ENCODE measurements at places on chromosomes 4 and X.

DNA sequence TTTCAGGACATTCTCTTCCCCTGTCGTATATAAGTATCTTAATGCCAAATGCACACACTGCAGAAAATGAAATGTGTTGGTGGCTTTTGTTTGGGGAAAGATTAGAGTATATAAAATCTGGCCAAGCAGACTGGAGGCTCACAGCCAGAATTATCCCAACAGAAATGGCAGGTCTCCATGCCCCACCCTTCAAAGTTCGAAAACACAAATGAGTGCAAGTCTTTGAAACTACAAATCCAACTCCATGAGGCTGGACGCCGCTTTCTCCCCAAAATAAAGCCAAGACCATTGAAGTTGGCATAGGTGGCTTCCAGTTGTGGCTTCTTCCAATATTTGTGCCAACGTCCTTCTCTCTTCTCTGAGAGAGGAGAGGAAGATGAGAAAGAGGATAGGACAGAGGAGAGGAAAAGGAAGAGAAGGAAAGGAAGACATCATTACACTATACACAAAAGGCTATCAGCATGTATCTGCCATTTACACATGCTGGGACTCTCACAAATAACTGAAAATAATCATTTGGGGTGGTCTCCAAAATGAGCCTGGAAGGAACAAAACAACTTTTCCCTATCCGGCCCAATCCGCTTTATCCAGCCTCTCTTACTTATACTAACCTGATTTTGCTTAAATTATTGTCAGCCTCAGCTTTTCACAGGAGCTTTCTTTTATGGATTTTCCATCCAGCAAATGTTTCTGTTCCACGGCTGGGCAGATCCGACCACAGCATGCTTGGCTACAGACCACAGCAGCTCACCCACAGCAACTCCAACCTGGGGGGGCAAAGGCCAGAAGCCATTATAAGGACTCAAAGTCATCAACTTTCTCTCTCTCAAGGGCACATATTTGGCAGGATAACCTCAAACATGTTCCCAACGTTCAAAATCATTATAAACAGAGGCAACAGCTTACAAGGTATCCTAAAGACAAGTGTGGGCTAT, 71.7 kb downstream of the APBB2 start:
- DNase-seq: peak; percentile 72

- DNase-seq: peak; percentile 34
These were observed 468.9 kb upstream of the CTSO start for GRCh38 chr4:156422576-156422975.

DNA sequence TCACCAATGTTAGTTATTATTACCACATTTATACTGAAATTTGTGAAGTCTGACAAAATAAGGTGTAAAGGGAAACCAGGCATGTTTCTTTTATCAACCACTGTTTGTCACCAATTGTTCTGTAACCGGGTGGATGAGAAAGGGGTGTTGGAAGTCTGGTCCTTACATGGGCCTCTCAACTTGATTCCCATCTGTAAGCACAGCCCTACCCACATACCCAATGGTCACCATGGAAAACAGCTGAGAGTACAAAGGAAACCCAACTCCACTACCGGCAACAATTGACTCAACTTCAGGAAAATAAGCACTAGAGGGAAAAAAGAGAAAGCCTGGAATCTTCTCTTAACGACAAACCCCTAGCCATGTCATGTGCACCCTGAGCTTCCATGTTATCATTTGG, 70.8 kb upstream of the PTCHD1 start:
- no peak for DNase-seq

GRCh38 chr4:153204728-153205648, 745 bp downstream of the TRIM2 start:
- no peak for DNase-seq

DNA sequence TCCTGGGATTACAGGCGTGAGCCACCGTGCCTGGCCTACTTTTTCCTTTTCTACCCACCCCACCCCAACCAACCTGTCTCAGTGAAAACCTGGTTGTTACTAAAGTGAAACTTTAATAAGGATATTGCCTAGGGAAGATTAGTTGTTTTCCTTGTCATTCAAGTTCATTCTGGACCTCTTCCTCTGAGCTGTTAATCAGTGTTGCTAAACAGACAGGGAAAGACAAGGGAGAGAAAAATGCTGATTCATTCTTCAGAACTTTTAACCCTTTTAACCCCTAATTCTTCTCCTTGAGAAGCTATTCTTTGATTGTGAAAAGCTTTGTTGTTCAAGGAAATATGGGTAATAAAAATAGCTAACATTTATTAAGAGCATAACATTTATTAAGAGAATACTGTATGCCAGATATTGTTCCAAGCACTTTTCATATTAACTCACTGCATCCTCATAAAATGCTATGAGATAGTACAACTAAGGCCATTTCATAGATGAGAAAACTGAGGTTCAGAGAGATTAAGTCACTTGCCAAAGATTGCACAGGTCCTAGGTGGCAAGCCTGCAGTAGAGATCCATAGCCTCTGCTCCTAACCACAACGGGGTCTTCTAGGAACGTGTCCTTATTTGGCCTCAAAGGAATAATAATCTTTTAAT, 34.8 kb downstream of the OSTC start:
- no peak for DNase-seq

- DNase-seq: peak; percentile 41
These were observed 1.1 kb downstream of the KLHL15 start for GRCh38 chrX:24025741-24026403.

GRCh38 chrX:40496728-40497127, 84.0 kb upstream of the ATP6AP2 start:
- DNase-seq: no peak

DNA sequence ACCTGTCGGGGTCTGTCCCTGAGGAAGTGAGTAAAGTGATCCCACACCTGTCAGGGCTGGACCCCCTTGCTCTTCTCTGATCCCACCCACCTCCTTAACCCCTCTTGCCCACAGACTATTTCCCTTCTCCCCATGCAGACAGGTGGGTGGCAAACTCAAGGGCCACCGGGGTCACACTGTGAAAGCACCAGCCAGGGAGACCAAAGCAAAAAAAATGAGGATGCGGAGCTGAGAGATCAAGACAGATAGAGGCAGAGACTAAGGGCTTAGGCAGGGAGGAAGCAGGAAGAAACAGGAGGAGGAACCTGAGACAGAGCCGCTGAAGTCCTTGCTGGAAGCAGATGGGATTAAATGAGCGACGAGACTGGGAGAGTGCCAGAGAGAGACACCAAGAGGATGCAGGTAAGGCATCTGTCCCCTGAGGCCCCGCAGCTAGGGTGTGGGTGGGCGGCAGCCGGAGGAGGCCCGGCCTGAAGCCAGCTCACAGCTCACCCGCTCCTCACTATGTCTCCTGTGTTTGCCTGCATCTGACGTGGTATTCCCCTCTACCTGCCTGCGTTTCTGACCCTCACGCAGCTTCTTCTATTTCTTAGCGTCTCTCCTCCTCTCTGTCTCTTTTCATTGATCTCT, 7.2 kb downstream of the TIMM17B start:
- DNase-seq: no peak

- no peak for DNase-seq
These were observed 35.5 kb upstream of the AMELX start for GRCh38 chrX:11257711-11258110.

DNA sequence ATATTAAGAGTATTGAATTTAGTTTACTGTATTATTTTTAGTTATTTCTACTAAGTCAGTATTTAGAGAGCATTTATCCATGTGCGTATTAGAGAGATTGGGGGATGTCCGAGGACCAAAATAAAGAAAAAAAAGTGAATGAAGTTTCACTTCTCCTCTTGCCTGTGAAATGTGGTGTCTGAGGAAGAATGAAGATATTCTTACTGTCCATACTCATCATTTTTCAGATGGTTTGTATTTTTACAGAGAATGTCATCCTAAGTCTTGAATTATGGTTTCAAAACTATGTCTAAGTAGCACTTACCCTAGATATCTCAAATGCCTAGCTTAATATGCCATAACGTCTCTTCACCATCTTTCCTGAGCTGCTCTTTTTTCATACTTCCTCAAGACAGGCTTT, 854.3 kb downstream of the C4orf33 start:
- no peak for DNase-seq

DNA sequence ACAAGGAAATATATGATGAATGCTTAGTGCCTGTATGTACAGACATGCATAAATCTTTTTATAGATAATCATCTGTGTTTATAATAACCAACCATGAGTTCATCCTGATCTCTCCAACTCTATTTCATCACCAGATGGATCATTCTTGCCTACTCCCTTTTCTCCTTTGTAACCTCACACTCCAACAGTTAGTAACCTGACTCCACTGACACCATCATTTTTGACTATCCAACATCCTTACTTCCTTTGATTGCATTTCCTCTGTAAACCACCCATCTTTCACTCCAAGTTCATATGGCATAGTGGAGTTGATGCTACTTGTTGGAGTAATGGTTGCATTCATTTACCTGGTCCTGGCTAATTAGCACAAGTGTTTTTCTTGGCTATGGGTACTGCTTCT, 170.6 kb downstream of the ZNF330 start:
- DNase-seq: peak; percentile 13

DNA sequence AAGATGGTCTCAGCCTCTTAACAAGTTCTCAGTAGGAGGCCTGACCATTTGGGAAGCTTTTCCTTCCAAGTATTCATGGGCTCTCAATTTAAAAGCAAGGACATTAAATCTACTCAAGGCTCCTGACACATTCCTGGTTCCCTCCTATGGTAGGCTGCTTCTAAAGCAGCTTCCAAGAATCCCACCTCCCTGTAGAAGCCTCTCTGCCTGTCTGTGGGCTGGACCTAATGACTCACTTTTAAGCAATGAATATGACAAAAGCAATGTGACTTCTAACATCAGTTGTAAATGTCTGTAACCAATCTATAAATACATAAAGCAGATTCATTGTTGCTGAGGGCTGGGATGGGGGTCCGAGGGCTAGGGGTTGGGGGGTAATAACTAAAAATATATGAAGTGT, 99.5 kb upstream of the FAM9B start:
- peak; percentile 62 for DNase-seq

Data from EL (cell line).